ENCODE measurements at places on chromosomes 13 and 19.

DNA sequence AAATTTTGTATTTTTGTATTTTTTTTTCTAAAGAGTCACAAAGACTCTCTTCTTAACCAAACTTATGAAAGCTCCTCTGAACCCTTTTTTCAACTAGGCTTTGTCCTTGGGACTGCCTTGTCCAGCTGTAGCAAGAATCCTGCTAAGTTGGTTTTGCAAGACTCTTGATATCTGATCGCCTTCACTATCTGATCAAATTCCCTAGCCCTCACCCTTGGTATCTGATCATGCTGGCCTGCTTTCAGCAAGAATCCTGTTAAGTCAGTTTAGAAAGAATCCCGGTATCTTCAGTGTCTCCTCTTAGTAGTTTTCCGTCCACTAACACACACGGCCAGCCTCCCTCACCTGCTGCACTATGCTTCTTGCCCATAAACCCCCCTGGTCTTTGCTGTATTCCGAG is 1.9 kb upstream of the SIGLEC5 start:
- no peak for DNase-seq

DNA sequence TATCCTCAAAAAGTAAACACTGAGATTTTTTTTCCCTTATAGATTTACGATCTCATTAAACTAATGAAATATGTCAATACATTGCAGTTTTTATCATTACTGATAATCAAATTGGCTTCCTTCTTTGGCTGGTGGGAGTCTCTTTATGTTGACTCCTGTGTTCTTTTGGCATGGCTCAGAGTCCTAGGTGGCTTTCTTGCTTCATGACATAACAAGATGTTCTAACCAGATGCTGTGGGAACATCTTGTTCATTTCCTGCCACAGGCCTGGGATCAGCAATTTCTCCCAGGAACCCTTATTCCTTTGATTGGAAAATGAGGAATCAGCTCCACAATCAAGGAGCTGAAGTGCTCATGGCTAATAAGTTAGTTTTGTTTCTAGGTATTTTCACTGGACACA is 13.2 kb upstream of the CYP4F22 start:
- DNase-seq = no peak

GRCh38 chr13:95122063-95122462 is 179.2 kb downstream of the ABCC4 start:
- no peak for DNase-seq

- DNase-seq = no peak
Measured at GRCh38 chr13:80740071-80740470, 399.1 kb upstream of the SPRY2 start.

DNA sequence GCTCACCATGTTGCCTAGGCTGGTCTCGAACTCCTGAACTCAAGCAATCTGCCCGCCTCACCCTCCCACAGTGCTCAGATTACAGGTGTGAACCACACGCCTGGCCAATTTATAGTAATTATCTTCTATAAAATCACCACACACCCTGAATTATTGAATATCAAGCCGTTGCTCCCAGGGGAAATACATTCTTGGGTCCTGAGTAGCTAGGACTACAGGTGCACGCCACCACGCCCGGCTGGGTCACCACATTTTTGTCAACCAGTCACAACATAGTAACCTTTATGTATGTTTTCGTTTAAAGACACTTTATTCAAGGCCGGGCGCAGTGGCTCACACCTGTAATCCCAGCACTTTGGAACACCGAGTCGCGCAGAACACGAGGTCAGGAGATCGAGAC is 8.3 kb downstream of the CBLC start:
- DNase-seq = no peak

- DNase-seq = no peak
Measured at GRCh38 chr19:20278342-20278741, 111.3 kb downstream of the ZNF486 start.

DNA sequence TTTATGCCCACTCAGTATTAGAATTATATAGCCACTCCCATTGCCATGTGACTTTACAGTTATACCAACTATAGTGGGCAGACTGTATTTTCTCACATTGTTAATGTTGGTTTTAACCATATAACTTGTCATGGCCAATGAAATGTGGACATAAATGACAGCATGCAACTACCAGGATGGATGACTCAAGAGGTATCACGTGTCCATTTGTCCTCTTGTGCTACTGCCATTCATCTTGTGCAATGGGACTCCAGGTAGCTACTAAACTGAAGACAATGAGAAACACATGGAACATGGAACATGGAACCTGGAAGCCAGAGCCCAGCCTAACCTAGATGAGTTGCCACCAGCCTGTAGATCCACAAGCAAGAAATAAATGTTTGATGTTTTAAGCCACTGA is 242.7 kb upstream of the IPO5 start:
- DNase-seq = no peak

- no peak for DNase-seq
Measured at GRCh38 chr19:11894851-11895250, 7.3 kb downstream of the ZNF69 start.

GRCh38 chr13:34256236-34256635 is 438.3 kb downstream of the RFC3 start:
- peak; percentile 5 for DNase-seq

- DNase-seq = no peak
Measured at GRCh38 chr19:5911366-5911765, 2.7 kb upstream of the CAPS start.

- DNase-seq = peak; percentile 5
Measured at GRCh38 chr19:2127758-2128157, 23.6 kb downstream of the AP3D1 start.

DNA sequence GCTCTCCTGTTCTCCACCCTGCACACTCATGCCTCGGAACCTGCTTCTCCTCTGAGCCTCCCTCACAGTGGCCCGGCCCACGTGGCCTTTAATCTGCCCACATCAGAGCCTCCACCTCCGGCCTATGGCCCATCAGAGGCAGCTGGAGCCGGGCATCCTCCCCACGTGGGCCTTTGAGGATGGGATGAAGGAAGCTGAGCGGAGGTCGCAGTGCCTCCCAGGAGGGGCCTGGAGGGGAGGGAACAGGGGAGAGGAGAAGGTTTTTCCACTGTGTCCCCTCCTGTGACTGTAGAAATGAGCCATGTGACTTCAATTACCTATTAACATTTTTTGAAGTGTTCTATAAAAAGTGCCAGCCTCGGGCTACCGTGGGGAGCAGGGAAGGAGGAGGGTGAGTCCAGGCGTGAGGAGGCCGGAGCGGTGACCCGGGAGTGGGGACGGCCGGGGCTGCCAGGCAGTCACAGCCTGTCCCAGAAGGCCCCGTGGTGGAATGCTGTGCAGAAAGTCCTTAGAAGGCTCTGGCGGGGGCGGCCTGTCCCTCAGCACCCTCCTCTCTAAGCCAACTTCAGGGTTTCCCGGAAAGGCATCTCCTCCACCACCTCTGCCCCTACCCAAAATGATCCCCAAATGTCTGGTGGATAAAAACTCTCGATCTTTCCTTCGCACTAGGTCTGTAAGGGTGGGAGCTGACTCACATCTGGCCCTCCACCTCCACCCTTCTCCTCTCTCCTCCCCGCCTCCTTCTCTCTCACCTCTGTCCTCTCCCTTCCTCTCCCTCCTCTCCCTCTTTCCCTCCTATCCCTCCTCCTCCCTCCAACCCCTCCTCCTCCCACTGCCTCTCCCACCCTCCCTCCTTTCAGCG is 24.8 kb upstream of the SLC1A5 start:
- no peak for DNase-seq

DNA sequence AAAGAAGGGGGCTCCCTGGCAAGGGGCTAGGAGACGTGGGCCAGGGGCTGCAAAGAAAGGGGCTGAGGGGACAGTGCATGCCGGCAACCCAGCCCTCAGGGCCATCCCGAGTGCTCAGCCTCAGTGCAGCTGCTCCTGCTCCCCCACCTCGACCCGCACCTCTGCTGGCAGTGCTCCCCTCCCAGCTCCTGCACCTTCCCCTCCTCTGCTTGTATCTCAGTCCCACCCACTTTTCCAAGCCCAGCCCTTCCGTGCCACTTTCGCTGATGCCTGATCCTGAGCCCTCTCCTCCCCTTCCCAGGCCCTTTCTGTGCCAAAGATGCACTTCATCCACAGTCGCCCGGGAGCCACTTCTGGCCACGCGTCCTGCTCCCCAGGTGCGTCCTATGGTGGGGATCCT is 69.9 kb upstream of the KCTD15 start:
- DNase-seq = no peak

DNA sequence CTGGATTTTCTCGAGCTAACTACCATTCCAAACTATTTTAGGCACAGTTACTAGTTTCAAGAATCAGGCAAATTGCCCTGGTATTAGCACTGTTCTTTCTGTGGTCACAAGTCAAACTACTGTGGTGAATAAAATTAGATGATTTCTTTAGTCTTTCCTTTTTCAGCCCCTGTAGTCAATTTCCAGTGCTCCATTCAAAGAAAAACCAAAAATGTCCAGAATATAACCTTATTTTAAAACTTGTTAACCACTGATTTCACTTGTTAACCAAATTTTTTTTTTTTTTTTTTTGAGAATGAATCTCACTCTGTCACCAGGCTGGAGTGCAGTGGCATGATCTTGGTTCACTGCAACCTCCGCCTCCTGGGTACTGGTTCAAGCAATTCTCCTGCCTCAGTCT is 50.6 kb upstream of the USPL1 start:
- DNase-seq = no peak

DNA sequence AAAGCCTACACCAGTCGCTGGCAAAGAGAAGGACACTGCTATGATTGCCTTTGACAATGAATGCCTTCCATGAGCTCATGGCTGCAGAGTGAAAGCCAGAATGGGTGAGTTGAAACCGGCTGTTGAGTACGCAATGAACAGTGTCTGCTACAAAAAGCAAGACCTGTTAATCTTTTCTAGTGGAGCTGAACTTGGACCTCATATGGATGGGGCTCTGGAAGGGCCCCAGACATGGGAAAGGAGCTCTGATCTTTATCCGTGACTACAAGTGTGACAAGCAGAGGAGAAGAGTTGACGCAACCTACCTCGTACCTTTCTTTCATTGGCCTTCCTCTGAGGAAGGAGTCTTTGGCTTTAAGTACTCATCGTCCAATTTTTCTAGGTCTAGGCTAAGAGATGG is 67.1 kb upstream of the TSC22D1 start:
- DNase-seq = no peak

DNA sequence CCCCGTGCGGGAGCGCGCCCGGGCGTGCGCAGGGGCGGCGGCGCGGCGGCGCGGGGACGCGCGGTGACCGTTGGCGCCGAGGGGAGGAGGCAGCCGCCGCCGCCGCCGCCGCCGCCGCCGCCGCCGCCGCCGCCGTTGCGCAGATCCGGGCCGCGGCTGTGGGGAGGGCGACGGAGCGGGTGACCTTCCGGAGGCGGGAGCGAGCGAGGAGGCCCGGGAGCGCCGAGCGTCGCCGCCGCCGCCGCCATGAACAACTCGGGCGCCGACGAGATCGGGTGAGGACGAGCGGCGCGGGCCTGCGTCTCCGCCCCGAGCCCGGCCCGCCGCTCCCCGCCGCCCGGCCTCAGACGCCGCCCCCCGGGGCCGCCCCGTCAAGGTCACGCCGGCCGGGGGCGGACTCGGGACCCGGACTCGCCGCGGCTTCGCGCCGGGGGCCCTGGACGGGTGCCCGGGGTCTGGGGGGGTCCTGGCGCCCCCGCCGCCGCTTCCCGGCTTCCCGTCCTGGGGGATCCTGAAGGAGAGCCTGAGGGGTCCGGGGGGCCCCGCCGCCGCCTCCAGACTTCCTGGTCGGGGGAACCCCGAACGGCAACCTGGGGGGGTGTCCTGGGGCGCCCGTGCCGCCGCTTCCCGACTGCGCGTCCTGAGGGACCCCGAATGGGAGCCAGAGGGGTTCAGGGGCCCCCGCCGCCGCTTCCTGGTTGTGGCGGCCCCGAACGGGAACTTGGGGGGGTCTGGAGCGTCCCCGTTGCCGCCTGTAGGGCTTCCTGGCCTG is at the start of gene DAZAP1:
TSS of gene DAZAP1 (plus strand) at position 59 of the 772 bp plus-strand sequence. CDS start at position 247, 188 bp downstream.
- DNase-seq = no peak

- DNase-seq = no peak
Measured at GRCh38 chr13:98776644-98777043, 24.2 kb upstream of the SLC15A1 start.

DNA sequence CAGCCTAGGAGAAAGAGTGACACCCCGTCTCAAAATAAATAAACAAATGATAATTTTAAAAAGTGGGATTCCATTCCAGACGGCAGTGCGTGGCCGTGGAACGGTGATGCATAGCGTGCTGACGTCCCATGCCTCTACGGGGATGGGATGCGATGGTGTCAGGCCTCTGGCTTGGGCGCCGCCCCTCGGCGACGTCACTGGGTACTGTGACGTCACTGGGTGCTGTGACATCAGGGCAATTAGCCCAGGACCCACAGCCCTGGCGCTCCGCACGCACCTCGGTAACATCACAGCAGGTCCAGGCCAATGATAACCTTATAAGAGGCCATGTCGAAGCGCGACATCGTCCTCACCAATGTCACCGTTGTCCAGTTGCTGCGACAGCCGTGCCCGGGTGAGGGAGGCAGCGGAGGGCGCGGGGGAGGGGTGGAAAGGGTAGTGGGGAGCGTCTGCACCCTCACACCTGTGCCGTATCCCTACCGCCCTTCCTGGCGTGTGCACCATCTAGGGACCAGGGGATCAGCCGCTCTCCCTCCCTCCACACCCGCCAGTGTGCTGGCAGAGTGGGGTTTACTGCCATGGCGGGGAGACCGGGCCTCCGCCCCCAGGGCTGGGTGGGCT is at the start of gene GAPDHS:
TSS of gene GAPDHS (plus strand) at position 256 of the 621 bp plus-strand sequence. CDS start at position 328, 72 bp downstream.
- no peak for DNase-seq

DNA sequence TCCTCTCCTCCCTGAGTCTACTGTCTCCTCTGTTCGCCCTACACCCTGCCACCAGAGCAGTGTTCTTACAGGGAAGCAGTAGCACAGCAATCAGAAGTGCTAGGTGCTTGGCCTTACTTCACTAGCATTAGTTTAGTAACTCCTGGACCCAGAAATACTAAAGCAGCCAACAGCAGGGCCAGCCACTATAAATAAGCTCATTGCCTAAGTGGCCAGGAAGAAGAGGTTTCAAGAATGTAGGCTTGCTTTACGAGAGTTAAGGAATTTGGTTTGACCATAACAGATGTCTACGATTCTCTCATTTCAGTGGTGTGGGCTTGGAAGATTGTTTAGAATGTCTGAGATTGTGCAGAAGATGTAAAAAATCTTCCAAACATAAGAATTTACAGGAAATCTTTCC is 103.3 kb downstream of the ZAR1L start:
- no peak for DNase-seq

- peak; percentile 93 for DNase-seq
Measured at GRCh38 chr13:41694545-41695301, 237.4 kb downstream of the RGCC start.

- peak; percentile 85 for DNase-seq
Measured at GRCh38 chr13:112587764-112588489, at the start of gene TUBGCP3. Gene TUBGCP3, minus strand, starts transcription at chr13:112588153. Its CDS starts 173 bp downstream, at chr13:112587980.

GRCh38 chr19:14632286-14632685 is 42.4 kb downstream of the ADGRE3 start:
- DNase-seq = peak; percentile 1

GRCh38 chr13:88294368-88294767 is 623.2 kb downstream of the SLITRK5 start:
- no peak for DNase-seq

- DNase-seq = peak; percentile 93
Measured at GRCh38 chr13:43611281-43612273, 175.2 kb downstream of the ENOX1 start.

DNA sequence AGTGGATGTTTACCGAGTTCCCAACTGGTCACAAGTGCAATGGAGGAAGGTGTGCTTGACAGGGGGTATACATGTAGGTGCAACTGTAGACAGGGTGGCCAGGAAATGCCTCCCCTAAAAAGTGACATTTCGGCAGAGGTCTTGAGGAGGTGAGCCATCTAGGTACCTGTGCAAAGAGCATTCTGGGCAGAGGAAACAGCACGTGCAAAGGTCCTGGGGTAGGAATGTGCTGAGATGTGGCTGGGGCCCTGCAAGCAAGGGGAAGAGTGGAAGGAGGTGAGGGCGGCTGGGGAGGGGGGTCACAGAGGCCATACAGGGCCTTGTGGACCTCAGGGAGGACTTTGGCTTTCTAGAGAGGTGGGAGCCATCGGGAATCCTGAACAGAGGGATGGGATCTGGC is 8.1 kb downstream of the ADGRL1 start:
- no peak for DNase-seq
